ENCODE measurements at places on chromosomes 12 and 14. TPM values are rescaled to one million over a fixed set of nuclear protein-coding genes. Genes with fewer than 3 reads are reported as not detected.
A peak's percentile ranks its signal among the peaks of the same experiment; 100 is the strongest.

MANSC1 gene
- total RNA-seq = 26.7 TPM

SLC8A3 gene
- 0.80 TPM for total RNA-seq

DNA sequence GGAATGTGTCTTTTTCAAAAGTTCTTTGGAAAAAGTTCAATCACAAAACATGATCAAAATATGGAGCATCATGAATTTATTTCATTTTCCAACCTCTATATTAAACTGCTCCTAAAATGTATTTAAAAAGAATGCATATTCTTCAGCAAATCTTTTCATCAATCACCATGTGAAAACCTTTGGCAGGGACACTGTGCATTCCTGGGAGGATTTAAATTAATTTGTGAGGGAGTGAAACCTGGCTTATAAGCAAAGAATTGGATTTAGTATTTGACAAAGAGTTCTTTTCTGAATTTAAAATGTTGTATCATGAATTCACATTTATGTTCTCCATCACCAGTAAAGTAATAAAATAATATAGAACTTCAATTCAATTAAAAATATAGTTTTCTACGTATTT lies 38.2 kb downstream of the PAWR start:
- no peak for DNase-seq

DNA sequence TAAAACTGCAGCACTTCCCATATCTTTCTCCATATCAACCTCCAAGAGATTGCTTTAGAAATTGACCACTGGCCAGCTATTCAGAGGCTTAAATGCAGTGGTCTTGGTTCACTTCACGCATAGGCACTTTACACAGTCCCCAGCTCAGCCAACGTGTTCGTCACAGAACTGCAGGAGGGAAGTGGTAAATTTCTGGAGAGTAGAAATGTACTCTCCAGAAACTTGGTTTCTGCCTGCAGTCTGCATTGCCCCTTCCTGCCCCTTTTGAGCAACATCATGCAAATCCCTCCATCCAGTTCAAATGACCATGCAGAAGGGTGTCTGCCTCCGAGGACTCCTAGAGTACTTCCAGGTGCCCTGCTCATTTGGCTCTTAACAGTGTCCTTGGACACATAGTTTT lies 42.7 kb upstream of the NEDD1 start:
- DNase-seq = no peak

DNA sequence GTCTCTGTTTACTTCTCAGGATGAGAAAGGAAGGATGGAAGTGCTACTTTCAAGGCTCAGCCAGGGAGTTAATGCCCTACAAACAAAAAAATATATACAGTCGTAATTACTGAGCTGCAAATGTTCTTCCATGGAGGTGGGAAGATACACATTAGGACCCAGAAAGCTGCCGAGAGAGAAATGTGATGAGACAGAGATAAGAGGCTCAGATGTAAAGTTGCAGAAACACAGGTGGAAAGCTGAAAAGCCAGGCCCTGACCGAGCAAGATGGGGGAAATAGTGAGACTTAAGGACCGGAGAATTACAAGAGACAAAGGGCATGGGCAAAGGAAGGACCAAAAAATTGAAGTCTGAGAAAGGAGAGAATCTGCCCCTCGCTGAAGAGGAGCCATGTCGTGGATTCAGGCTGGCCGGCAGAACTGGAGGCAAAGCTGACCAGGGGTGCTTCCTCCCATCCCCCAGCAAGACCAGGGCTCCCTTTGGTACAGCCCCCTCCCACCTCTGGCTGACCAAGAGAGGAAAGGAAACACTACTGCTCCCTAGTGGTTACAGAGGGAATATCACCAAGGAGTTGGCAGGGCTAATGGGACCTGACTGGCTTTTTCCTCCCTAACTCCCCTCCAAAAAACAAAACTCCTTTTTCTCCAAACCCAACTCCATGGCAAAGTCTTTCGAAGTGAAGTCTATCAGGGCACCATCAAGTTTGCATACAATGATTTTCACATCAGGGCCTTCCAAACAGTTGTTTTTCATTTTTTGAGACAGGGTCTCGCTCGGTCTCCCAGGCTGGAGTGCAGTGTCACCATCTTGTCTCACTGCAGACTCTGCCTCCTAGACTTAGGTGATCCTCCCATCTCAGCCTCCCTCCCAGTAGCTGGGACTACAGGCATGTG lies 12.1 kb downstream of the ZFHX2 start:
- peak; percentile 73 for DNase-seq

GRCh38 chr14:52877628-52878027 lies 73.2 kb downstream of the FERMT2 start:
- DNase-seq = no peak

DNA sequence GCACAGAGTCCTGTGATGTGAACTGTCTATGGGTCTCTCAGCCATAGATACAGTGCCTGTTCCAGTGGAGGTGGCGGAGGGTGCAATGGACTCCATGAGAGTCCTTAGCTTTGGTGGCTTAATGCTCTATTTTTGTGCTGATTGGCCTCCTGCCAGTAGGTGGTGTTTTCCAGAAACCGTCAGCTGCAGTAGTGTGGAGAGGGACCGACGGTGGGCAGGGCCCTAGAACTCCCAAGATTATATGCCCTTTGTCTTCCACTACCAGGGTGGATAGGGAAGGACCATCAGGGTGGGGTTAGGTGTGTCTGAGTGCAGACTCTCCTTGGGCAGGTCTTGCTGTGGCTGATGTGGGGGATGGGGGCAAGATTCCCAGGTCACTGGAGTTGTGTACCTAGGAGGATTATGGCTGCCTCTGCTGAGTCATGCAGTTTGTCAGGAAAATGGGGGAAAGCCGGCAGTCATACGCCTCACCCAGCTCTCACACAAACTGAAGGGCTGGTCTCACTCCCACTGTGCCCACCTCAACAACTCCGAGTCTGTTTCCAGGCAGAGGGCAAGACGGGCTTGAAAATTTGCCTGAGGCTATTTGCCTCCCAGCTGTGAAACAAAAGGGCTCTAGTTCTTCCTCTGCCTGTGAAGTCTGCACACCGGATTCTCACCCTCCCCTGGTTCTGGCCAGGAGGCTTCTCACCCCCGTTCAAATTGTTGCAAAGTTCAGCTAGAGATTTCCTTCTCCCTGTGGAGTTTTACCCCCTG lies 24.9 kb upstream of the ZDHHC17 start:
- no peak for DNase-seq

DNA sequence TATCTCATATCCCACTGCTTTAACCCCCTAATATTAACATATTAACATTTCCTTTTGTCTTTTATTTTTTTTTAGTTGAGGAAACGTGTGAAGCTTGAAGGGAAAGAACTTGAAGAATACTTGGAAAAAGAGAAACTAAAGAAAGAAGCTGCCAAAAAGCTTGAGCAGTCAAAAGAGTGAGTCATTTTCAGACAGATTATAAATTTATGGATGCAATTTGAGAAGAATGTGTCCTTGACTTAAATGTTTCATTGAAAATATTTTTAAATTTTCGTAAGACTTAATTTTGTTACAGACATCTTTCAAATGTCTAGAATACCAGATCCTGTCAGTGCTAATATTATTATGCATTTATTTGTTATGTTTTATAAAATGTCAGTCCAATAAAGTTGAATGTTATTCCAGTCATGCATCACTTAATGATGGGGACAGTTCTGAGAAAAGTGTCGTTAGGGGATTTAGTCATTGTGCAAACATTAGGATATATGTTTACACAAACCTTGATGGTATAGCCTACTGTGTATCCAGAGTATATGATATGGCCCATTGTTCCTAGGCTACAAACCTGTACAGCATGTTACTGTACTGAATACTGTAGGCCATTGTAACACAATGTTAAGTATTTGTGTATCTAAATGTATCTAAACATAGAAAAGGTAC lies 32.6 kb downstream of the CPSF2 start:
- DNase-seq = no peak

DNA sequence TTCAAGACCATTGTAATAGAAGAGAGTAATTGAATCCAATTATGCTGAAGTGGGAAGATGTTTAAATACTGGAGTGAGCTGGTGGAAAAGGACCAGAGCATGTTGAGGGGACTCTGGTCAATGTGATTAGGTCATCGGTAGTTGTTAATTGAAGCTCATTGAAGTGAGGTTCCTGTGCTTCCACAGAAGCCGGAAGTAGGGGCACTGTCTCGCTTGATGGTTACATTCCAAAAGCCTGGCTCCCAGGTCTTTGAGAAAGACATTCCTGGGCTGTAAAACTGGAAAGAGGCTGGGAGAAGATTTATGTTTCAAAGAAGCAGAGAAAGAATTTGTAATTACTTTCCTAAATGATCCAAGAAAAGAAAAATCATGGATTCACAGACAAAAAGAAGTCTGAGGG lies 12.3 kb upstream of the CLECL1 start:
- no peak for DNase-seq

DNA sequence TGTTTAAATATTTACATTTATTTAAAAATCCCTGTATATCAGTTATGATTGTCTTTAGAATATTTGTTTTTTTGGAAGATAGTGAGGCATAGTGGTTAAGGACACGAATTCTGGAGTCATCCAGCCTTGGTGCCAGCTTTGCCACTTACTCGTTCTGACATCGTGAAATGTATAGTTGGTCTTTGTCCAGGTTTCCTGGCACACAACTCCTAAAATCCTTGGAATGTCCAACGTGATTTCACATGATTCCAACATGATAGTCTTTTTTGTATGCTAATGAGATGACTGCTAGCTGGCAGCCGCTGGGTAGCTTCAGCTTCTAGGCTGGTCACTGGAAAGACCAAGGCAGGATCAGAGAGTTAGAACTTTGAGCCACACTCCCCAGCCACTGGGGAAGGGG lies 64.8 kb downstream of the PRICKLE1 start:
- no peak for DNase-seq

ACSS3 gene
- total RNA-seq = 85.5 TPM

- no peak for DNase-seq
These were observed 73.6 kb downstream of the SRGAP1 start for GRCh38 chr12:63917864-63918799.

DNA sequence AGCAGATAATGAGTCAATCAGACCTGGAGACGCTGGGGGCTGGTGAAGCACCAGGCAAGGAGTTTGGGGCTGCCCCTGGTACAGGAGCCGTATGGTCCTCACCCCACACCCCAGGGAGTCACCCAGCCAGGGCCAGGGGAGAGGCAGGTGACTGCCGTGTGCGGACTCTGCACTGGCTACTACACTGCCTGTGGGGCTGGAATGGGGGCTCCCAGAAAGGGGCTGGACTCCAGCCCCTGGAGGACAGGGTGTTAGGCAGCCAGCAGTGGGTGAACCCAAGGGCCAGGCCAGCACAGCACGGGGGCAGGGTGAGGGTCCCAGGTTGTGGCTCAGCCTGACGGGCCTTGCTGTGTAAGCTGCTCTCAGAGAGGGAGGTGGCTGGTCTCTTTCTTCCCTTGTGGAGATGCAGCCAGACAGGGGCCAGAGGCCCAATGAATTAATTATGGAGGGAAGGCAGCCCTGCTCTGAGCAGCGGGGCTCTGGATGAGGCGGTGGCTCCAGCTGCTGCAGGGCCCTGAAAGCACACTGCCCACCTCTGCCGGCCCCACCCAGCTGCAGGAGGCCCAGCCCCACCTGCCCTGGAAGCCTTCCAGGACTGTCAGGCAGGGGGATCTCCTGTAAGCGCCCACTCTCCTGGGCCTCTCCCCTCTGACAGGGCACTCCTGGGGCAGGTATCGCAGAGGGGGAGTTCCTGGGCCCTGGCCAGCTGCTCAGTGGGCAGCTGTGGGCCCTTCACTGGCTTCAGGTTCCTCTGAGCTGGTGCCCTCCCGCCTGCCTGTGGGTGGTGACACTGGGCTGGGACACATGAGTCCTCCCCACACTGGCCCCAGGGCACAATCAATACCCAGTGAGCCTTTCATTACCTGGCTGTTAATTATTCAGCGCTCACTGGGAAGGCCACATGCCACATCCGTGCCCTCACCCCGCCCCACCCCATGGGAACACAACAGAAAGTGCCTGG lies 142.5 kb upstream of the C14orf180 start:
- DNase-seq = no peak
